ENCODE measurements at places on chromosomes 4 and X.

DNA sequence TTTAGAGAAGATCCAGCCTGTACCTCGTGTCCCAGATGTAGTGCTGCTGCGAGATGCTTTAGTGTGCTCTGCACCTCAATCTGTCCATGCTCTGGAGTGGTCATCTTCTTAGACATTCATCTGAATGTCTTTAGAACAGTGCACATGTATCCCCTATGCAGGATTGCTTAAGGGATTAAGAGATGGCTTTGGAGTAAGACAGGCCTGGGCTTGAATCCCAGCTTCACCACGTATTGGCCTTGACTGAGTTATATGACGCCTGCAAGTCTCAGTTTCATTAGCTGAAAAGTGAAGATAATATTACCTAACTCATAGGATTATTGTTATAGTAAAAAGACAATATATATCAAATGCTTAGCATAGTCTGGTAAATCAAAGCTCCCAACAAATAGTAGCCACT lies 98.3 kb downstream of the NFKB1 start:
- no peak for DNase-seq

DNA sequence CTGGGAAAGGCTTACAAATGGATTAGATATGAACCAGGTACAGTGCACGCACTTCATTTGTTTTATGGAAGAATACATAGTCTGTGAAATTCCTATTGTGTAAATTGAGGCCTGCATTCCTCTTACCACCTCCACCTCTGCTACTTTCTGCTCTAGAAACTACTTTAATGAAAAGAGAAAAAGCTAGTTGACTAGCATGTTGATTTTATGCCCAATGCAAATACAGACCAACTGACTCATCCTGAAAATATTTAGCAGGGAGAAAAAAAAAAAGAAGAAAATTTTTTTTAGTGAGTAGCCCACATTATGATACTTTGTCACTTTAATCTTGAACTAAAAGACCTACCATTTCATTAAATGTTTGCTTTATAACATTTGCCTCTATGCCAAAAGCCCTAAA lies 41.2 kb downstream of the DCLK2 start:
- no peak for DNase-seq

DNA sequence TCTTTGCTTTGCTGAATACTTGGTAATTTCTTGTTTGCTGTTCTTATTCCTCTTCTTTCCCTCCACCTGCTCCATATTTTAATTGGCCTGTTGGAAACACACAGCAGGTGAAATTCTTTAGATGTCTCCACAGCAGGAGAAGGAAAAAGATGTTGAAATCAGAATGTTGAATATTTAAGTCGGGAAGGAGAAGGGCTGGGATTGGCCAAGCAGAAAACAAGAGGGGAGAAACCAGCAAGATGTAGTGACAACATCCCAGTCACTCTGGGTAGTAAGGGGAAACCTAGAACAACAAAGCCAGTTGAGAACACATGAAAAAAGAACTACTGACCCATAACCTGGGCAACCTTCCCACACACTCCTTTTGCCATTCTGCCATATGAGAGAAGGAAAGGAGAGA lies 37.3 kb upstream of the STAG2 start:
- DNase-seq: no peak

DNA sequence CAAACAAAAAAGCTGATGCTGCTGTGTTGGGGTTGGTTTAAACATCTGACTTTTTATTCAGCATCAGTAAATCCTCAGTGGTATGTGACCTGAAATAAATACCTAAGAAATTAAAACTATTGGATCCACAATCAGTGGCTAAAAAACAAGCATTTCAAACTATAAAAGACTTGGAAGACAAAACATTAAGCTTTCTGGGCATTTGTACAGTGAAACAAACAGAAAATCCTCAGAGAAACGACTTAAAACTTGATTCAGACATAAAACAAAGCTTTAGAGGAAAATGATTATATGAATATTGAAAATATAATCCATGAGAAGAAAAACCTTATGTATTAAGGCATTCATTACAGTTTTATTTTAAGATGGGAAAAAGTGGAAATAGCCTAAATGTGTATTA lies 213.3 kb upstream of the INTU start:
- no peak for DNase-seq

GRCh38 chrX:119654112-119654531 lies 38.8 kb downstream of the SEPTIN6 start:
- no peak for DNase-seq

DNA sequence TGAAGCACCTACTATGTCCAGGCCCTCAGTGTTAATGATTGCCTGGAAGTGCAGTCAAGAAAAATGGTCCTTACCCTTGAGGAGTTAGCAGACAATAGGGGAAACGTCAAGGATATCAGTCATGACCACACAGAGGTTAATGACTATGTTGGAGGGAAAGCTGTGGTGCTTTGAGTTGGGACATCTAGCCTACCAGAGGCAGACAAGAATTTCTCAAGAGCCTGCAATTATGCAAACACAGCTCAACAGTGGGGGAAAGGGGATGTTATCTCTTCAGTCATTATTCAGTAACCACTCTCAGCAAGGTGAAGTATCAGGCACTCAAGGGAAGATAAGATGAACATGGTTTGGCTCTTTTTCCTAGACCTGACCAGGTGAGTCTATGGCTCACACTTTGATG lies 7.0 kb upstream of the FGFBP1 start:
- DNase-seq: no peak

DNA sequence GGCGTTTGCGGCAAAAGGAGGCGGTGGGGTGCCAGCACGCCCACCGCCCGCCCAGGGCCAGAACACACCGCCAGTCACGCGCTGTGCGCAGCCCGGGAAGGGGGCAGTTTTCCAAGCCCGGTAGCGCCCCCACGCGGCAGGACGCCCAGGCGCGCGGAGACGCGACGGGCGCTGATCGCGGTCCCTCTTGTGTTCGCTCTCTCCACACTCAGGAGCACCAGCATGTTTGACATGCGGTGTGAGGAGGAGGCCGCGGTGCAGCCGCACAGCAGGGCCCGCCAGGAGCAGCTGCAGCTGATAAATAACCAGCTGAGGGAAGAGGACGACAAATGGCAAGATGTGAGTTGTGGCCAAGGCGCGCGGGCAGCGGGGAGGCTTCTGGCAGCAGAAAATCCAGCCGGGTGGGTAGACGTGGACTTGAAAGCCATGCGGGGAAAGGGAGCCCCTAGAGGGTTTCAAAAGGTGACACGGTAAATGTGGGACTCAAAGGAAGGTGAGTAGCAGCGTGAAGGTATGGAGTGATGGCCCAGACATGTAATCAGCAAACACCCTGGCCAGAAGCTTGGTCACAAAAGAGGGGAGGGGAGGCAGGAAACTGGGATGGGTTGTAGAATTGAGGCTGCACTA lies 104.1 kb downstream of the PHOX2B start:
- DNase-seq: peak; percentile 90

GRCh38 chr4:13966231-13967195 lies 339.0 kb upstream of the BOD1L1 start:
- no peak for DNase-seq

GRCh38 chr4:3813151-3814052 lies 47.2 kb downstream of the ADRA2C start:
- no peak for DNase-seq

GRCh38 chrX:24153178-24153795 lies 3.8 kb downstream of the ZFX start:
- DNase-seq: peak; percentile 54

GRCh38 chr4:14177987-14178386 lies 550.5 kb upstream of the BOD1L1 start:
- DNase-seq: no peak

GRCh38 chr4:160182727-160183126 lies 1079.8 kb downstream of the RAPGEF2 start:
- no peak for DNase-seq

DNA sequence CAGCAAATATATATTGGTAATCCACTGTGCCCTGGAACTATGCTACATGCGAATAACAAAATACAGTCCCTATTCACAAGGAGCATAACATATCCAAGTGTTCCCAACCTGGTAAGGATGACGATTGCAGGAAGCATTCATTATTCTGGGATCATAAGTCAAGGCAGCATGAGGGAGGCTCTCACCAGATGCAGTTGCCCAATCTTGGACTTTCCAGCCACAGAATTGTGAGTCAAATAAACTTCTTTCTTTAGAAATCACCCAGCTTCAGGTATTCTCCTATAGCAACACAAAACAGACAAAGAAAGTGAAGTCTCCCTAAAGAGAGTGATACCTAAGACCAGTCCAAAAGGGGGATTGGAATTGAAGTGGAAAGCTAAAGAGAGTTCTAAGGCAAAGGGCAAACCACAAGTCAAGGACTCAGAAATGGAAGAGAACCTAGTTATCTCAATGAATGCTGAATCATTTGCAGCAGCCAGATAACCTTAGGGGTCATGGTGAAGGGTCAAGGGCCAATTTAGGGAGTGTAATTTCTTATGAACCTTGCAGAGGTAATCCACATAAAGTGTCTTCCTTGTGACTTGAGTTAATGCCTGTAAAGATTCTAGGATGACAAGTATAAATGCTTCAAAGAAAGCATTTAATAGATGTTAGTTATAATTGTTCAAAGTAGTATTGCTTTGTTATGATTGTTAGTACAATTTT lies 103.1 kb upstream of the PCDH7 start:
- no peak for DNase-seq

GRCh38 chrX:54213603-54214002 lies 30.5 kb upstream of the FAM120C start:
- no peak for DNase-seq

GRCh38 chr4:104235967-104236366 lies 258.7 kb downstream of the CXXC4 start:
- DNase-seq: no peak

- no peak for DNase-seq
Measured at GRCh38 chr4:6349896-6350603, 80.4 kb downstream of the WFS1 start.

- DNase-seq: no peak
Measured at GRCh38 chr4:179128299-179128698, 1686.1 kb upstream of the AGA start.

DNA sequence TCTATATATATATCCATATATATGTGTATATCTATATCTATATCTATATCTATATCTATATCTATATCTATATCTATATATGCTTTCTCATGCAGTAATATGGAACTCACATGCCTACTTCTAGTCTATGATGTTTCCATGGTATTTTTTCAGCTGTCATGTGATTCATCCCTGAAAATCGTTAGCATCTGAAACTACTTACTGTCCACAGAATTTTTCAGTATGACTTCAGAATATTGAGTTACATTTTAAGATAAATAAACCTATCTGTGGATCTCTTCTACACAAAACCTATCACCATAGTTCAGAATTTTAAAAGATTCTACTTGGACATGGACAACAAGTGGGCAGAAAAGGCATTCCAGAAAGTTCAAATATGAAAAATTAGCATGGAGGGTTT lies 855.1 kb upstream of the INTU start:
- DNase-seq: no peak

DNA sequence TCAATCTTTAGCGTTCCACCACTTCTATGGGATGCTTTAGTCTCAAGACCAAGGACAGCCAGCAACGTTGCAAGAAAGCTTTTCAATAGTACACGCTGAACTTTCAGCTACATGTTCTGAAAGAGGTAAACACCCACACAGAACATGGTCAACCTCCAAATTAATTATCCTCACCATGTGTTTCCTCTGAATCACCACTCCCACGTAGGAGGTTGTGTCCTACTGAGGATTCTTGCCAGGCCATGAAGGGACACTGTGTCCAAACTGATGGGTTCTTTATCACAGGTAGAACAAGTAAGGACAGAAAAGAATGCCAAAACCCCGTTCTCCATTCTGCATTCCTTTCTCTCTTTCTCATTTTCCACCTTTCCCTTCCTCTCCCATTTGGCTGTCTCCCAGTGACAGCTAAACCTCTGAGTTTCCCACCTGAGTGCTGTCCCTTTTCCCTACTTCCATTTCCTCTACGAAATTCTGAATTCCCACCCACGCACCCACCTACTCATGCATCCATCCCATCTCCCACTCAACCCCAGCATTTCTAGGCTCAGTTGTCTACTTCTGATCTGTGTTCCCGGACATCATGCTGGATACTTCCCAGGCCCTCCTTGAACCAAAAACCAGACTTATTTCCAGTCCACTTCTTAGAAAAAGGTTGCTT lies 29.0 kb upstream of the GPM6B start:
- no peak for DNase-seq

GRCh38 chr4:184792334-184792733 lies 33.4 kb downstream of the ACSL1 start:
- no peak for DNase-seq

DNA sequence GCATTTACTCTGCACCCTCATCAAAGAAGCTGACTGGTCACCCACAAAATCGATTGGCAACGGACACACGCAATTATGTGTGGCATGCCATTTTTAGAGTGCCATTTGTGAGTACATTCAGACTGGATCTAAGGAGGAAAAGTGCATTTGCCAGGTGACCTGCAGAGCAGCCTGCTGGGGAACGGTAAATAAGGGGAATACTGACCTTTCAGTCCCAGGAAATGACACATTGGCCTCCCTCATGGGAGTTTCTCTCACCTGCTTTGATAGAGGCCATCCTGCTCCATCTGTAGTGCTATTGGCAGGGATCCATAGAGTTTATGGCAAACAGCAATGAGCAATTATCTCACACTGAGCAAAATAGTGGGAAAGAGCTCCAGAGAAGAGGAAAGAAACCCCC lies 127.8 kb downstream of the DDX53 start:
- no peak for DNase-seq

GRCh38 chr4:38745881-38746280 lies 36.9 kb downstream of the TLR10 start:
- no peak for DNase-seq

GRCh38 chrX:128818690-128819089 lies 704.6 kb downstream of the SMARCA1 start:
- no peak for DNase-seq

- DNase-seq: peak; percentile 11
Measured at GRCh38 chr4:138035781-138036258, 206.3 kb downstream of the SLC7A11 start.

- DNase-seq: no peak
Measured at GRCh38 chr4:74083546-74083945, 15.4 kb downstream of the CXCL2 start.

DNA sequence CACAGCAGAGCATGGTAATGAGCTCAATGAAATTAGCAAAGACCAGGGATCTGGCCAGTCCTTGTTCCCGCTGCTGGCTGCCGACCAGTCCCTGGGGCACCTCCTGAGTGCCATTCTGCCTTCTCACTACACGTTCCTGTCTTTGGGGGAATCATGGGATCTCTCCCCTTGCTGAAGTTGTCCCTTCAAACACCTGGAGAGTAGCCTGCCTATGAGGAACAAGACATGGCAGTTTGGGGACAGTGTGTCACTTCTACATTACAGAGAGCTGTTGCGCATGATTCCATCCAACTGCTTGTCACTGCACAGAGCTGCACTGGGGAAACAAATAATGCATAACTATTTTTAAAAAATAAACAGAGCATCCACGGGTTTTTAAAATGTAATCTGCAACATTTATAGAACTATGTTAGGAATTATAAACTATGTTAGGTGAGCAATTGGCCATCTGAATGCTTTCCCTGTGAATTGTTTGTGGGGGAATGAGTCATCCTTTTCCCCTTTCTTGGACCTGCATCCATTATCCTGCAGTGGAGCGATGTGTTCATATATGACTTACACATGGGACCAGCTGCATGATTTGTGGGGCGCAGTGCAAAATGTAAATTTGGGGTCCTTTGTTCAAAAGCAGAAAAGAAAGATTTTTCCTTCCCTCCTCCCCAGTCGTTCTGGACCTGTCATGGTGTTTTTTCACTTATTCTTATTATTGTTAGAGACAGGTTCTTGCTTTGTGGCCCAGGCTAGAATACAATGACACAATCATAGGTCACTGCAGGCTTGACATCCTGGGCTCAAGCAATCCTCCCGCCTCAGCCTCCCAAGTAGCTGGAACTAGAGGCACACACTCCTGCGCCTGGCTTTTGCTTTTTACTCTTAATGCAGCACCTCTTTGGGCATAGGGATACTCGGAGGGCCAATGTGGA lies 115.0 kb upstream of the TBL1X start:
- peak; percentile 33 for DNase-seq

GRCh38 chrX:49792376-49792775 lies 36.7 kb upstream of the PAGE4 start:
- DNase-seq: no peak

All from BE2C (cell line).